Activated T-helper 1 cell treated with Interleukin-2 at 50 U/mL for 16 hours (primary cell): ENCODE measurements at places on chromosomes 4 and X.

GRCh38 chr4:179472164-179472563 is 2029.9 kb upstream of the AGA start:
- no peak for DNase-seq

DNA sequence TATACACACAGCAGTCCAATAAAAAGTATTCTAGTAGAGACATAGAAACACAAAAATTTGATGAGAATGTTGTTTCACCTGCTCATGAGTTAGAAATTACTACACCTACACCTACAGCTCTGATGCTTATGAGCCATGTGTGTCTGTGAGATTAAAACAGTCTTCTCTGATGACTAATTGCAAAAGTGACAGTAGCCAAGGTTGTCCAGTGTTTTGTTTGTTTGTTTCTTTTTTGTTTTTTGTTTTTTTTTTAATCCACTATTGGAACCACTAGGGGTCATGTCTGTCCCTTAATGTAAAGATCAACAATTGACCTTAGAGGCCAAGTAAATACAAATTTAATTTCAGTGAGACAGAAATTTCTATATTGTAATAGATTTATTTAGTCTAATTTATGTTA is 423.1 kb downstream of the TEX13C start:
- DNase-seq = no peak

GRCh38 chr4:45079616-45080015 is 353.3 kb upstream of the GNPDA2 start:
- DNase-seq = no peak

- no peak for DNase-seq
Observed at GRCh38 chrX:21952624-21953023, 12.1 kb downstream of the SMS start.

DNA sequence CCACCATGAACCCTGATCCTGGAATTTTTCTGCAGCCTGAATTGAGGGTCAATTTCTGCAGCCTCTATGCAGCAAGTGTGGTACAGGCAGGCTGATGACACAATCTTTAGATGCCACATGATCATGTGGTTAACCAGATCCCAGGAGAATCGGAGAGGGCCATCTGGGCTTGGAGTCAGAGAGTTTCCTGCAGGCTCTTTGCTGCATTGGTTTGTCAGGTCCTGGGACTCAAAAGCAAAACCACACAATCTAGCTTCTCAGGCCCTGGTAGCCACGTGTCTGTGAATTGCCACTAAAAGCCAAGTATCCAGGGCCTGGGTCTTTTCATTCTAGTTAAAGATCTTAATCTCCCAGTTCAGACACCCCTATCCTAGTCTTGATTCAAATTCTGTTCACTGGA is 464.5 kb downstream of the BCOR start:
- DNase-seq = no peak

DNA sequence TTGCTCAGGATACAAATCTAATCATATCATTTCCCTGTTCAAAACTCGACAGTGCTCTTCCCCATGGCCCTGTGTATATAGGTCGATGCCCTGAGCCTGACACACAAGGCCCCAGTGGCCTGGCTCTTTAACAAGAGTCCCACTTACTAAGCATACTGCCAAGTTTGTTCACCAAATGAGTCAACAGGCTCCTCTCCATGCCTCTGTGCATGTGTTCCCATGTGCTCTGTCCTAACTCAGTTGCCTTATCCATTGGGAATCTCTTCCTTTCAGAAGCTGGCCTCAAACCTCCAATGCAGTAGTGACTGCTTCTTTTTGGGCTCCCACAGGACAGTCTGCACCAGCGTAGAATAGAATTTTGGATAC is 18.9 kb upstream of the CXCR3 start:
- no peak for DNase-seq

DNA sequence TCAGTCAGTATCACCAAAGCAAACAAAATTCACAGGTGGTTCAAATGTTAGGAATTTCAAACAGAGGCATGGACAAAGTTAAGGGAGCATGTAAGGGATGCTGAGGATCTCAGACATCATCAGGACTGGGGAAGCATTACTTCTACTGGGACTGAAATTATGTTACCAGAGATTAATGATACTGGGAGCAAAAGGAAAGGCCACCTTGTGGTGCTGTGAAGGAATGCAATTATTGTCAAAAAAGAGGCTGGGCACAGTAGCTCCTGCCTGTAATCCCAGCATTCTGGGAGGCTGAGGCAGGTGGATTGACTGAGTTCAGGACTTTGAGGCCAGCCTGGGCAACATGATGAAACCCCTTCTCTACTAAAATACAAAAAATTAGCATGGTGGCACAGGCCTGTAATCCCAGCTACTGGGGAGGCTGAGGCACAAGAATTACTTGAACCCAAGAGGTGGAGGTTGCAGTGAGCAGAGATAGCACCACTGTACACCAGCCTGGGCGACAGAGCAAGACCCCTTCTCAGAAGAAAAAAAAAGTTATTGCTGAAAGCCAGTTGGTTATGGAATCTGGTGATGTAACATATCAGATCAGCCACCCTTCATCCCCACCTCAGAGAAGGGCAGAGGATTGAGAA is 954.3 kb downstream of the PCDH7 start:
- DNase-seq = no peak

GRCh38 chrX:133666256-133666655 is 251.0 kb upstream of the GPC4 start:
- DNase-seq = no peak

GRCh38 chr4:4734425-4734824 is 125.0 kb upstream of the MSX1 start:
- no peak for DNase-seq

- no peak for DNase-seq
Observed at GRCh38 chr4:11765849-11766453, 337.3 kb upstream of the HS3ST1 start.

GRCh38 chrX:41303013-41303412 is 30.9 kb upstream of the DDX3X start:
- no peak for DNase-seq

DNA sequence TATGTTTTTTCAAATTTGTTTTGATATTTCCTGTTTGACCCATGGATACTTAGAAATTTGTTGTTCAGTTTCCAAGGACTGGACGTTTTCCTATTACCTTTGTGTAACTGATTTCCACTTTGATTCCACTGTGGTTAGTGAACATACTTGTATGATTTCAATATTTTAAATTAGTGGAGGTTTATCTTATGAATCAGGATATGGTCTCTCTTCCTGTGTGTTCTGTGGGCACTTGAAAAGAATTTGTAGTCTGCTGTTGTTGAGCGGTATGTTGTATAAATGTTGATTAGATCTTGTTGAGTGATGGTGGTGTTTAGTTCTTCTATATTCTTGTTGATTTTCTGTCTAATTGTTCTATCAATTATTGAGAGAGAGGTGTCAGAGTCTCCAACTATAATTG is 21.2 kb upstream of the LAMTOR3 start:
- no peak for DNase-seq

DNA sequence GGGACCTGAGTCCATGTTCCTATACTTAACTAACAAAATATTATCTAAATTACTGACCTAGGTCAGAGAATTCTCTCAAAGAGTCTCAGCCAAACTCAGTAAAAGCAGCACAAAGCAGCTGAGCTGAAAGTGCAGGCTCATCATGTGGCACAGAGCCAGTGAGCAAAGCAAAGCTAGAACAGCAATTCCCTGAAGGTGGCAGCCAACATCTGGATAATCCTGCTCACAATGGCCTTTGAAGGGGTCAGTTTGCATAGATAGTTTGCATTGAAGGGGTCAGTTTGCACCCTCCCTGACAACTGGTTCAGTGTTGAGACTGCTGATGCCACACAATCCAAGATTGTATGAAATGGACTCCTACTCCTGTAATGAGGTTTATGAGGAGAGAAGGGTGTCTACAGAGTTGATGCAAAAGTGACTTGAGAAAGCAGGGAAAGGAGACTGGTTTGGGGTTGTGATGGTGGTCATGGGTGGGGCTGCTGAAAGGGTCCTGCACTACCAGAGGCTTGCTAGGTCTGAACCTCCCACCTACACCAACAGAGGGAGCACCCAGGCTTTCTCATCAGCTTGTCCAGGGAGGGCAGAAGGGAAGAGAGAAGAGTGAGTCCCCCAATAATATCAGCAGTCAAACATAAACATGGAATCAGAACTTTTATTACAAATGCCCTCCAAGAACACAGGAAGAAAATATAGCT is 39.7 kb downstream of the TRIM61 start:
- no peak for DNase-seq

- no peak for DNase-seq
Observed at GRCh38 chrX:39163581-39164126, 362.4 kb downstream of the MID1IP1 start.

DNA sequence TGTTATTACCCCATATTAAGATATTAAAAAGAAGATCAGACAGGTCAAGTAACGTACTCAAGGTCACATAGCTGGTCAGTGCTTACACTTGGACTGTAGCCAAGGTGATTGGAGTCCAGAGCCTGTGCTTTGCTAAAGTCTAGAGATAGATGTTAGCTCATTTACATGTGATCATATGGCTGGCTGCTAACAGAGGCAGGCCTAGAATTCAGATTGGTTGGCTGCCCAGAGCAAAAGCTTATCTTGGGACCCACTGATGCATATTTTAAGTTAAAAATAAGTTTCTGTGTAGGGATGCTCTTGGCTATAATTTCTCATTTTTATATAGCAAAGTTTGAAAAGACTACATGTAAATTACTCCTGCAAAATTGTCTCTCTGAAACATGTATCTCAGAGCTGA is 18.1 kb upstream of the EXOC1L start:
- no peak for DNase-seq
